ENCODE measurements at places on chromosomes 5 and 9.

DNA sequence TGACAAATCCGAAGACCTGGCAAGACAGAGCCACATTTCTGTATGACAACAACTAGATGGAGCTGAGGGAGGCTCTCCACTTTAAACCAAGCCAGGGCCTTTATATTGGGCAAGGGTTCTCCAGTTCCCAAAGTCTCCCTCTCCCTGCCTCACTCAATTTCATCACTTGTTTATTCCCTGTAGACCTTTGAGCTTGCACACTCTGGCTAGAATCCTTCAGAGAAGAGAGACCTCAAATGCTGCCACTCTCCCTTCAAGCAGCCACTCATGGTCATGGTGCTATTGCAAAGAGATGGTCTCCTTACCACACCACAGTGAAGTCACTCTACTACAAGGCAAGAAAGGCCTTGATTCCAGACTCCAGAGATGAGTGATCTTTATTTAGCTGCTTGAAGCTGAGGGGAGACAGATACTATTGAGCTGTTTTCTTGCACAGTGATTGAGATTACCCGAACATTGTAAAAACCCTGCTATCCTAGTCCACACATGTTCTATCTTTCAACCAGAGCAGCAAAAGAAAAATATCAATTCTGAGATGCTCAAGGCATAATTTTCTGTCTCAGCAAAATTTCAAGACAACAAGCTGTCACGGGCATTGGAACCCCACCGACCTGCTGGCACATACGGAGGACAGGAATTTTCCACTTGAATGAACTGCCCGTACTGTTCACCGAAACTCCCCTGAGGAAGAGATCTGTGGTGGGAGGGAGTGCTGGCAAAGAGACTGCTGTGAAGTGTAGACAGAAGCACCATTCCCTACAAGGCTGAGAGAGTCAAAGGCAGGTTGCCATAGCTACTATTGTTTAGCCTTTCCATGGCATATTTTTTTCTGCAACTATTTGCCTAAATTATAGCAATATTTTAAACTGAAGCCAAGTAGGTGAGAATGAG is 81.1 kb downstream of the CDO1 start:
- no peak for DNase-seq

- DNase-seq, result no peak
Observed at GRCh38 chr9:81537964-81538363, 151.4 kb downstream of the TLE1 start.

- DNase-seq, result no peak
Observed at GRCh38 chr5:114089259-114089658, 272.6 kb upstream of the KCNN2 start.

GRCh38 chr5:136446565-136446964 is 81.2 kb upstream of the TRPC7 start:
- DNase-seq, result no peak

DNA sequence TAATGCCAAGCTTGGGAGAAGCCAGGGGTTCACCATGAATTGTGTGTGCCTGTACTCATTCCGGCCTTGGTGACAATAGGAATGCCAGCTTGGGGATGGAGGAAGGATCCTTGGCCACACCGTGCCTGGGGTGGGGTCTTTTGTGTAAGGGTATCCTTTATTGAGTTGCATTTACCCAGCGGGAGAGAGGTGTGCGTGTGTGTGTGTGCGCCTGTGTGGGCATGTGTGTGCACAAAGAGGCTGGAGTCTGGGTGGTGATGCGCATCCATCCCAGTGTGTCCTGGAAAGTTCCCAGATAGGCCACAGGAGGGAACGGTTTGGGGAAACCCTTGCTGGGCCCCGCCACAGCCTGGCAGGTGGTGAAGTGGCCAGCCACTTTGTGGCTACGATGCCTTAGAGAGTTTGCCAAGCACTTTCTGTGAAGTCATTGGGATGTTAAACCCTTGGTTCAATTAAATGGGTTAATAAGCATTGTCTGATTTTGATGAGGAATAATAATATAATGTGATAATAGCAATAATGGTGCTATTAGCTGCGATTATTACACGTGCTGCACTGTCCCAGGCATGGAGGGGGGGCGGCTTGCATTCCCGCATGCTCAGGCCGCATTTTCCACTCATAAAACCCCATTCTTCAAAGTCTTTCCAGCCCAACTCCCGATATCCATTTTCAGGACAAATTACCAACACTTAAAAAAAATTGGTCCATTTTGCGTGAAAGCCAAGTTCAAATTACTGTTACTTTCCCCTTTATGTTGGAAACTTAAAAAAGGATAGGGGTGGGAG is 13.7 kb downstream of the PITX1 start:
- DNase-seq, result no peak

- no peak for DNase-seq
Observed at GRCh38 chr5:78661691-78662090, 13.1 kb upstream of the LHFPL2 start.

DNA sequence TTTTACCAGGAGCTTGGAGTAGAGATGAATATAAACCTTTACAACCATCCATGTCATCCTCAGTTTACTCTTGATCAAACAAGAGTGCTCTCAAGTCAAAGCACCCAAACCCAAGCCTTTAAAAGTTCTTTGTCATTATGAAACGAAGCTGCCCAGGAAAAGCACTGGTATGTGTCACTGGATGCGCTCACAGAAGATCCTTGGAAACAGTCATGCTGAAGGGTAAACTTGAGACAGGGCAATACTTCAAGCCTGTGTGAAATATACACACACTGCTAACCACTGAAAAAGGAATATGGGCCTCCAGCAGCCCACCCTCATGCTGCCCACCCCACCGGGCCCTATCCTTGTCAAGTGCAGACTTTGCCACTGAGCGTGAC is 84.5 kb downstream of the PRRT1B start:
- DNase-seq, result no peak

- DNase-seq, result no peak
Observed at GRCh38 chr5:150636391-150637244, 3.8 kb upstream of the SYNPO start.

DNA sequence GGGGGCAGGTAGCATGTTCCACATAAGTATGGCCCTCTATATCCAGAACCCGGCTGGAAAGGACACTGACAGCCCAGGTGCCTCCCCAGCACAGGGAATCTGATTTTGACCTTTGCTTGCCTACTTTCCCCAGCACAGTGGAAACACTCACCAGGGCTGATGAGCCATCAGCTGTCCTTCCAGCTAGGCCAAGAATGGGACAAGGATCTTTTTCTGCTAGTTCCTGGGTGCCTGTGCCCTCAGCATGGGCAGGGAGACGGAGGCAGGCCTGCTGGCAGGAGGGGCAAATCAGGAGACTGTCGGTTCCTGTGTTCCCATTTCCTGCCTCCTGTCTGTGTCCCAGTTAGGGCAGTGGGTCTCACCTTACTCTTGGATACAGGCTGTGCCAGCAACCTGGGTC is 1.1 kb downstream of the CYFIP2 start:
- DNase-seq, result no peak

DNA sequence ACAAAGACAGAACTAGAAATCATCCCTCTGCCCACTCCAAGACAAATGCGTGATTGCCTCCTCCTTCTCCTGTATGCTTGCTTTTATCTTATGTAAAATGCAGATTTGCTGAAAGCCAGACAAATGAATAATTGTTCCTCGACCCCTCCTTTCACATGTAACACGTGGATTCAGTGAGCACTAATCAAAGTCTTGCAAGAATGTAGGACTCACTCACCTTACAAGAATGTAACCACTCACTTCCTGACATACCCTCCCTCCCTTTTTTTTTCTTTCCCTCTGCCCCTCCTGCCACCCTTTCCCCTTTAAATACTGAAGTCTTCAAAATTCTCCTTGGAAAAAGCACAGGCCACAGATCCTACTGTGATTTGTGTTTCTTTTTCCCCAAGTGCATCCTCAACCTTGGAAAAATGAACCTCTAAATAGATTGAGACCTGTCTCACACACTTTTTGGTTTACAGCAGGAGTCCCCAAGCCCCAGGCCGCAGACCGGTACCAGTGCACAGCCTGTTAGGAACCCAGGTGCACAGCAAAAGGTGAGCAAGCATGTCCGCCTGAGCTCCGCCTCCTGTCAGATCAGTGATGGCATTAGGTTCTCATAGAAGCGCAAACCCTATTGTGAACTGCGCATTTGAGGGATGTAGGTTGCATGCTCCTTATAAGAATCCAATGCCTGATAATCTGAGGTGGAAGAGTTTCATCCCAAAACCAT is 29.4 kb upstream of the HSD17B3 start:
- DNase-seq, result no peak

DNA sequence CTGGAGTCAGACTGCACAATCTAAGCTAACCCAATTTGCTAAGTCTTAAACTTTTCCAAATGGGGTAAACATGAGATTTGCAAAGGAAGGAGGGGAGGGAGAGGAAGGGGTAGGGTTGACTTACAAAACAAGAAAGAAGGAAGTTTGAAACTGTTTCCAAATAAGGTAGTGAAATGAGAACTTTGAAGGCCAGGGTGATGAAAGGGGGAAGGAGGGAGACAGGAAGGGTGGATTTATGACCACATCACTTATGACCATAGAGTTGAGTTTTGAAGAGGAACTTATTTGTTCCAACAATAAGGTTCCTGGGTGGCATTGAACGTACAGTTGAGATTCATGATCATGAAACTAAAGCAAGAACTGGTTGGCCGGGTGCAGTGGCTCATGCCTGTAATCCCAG is 72.5 kb upstream of the DAPK1 start:
- no peak for DNase-seq

- no peak for DNase-seq
Observed at GRCh38 chr5:112097768-112098167, 321.3 kb downstream of the EPB41L4A start.

DNA sequence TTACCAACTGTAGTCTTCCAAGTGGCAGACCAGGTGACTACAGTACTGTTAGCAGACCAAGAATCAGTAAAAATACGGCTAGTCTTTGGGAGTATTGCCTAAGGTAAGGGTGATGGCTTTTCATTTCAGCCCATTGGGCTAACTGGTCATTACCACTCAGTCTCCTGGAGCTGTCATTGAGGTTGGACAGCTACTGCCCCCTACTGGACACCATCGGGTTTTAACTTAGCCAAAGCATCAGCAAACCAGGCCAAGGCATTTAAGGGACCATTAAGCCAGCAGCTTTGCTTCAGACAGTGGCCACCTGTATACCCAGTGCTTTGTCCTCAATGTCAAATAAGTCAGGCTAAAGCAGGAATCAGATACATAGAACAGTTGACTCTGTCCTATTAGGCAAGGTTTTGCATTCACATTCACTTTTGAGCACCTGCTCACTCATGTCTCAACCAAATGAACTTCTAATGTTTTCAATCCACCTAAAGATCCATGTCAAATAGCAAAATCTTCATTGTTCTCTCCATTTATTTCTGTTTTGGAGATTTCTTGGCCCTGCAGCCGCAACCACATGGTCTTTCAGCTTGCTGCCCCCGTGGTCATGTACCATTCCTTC is 117.2 kb downstream of the INVS start:
- no peak for DNase-seq

DNA sequence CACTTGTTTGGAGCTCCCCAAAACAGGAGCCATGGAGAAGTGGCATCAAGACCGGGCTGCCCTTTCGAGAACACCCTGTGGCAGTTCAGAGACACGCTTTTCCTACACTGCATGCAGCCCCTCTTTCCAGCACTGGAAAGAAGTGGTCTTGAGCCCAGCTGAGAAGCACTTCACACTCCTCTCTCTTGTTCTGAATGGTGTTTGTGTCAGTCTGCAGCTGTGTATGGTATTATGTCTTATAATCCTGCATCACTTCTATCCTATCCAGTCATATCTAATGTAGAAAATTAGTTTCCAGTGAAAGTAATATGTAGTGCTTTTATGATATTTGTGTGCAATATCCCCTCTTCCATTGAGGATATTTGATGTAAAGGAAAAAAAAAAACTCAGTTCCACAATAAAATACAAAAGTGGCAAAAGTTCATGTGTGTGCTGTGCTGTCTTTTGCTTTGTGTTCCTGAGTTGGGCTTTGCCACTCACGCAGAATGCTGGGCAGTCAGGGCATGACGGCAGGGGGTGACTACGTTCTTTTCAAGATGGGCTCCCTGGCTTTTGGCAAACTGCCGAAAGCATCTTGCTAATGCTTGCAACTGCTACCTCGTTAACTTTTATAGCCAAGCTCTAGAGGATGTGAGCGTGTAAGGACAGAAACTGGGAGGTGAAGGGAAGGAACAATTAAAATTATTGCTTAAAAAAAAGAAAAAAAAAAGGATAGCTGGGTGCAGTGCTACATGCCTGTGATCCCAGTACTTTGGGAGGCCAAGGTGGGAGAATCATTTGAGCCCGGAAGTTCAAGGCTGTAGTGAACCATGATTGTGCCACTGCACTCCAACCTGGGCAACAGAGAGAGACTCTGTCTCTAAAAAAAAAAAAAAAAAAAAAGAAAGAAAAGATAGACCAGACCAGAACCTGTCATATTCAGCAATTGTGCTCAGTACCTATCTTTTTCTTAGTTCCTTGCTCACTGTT is 102.2 kb downstream of the MAP1B start:
- no peak for DNase-seq

DNA sequence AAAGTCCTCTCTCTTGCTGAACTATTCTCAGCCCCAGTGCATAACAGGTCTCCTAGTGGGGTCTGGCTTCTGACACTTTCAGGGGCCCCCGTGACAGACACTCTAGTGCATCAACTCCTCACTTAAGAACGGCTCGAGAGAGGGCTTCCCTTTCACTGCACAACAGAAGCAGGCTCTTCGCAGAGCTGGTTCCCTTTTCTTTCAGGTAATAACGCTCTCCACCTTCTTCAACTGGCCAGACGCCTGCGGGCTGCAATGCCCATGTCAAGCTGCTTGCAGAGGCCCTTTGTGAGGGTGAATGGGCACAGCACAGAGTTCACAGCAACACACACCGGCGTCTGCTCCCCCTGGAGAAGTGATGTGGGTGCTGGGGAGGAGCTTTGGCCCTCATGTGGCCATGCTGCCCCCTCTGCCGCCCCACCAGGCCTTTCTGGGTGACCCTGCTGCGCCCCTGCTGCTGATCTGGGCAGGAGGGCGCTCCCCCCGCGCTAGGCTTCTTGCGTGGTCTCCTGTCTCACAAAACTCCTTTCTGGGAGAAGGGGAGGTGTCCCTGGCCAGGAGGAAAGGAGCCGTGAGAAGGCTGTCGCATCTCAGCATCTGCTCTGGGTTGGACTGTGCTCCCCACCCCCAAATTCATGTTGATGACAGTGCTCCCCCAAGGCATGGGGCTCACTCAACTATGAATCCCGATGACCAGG is 2.4 kb downstream of the MRPL36 start:
- DNase-seq, result no peak

DNA sequence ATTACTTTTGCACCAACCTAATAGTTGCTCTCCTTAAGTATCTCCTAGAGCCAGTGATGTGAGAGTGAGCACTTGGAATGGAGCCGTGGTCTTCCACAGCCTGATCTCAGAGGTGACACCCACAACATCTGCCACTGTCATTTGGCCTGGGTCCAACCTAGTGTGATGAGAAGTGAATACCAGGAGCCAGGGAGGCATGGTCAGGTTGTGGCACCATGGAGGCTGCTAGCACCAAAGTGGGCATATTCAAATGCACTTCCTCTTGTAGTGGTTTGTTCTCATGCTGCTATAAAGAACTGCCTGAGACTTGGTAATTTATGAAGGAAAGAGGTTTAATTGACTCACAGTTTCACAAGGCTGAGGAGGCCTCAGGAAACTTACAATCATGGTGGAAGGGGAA is 22.6 kb upstream of the CEP72 start:
- DNase-seq, result no peak

GRCh38 chr5:68415177-68416085 is 199.9 kb downstream of the PIK3R1 start:
- DNase-seq, result no peak

- DNase-seq, result no peak
Observed at GRCh38 chr9:111237447-111237846, 92.6 kb downstream of the OR2K2 start.

GRCh38 chr9:92764381-92764987 is at the start of gene BICD2:
Gene BICD2, minus strand, starts transcription at chr9:92764833. Its CDS starts 89 bp downstream, at chr9:92764744.
- DNase-seq, result no peak

Measured in cortex of kidney (tissue), 1 donor.